Renal cortex interstitium (tissue), 15 donors: ENCODE measurements at places on chromosomes 16 and 17.
A peak's percentile ranks its signal among the peaks of the same experiment; 100 is the strongest.

GRCh38 chr16:19696328-19696727 lies 21.7 kb downstream of the KNOP1 start:
- DNase-seq = peak; percentile 23

GRCh38 chr16:83914091-83914710 lies 15.3 kb downstream of the MLYCD start:
- DNase-seq = no peak

DNA sequence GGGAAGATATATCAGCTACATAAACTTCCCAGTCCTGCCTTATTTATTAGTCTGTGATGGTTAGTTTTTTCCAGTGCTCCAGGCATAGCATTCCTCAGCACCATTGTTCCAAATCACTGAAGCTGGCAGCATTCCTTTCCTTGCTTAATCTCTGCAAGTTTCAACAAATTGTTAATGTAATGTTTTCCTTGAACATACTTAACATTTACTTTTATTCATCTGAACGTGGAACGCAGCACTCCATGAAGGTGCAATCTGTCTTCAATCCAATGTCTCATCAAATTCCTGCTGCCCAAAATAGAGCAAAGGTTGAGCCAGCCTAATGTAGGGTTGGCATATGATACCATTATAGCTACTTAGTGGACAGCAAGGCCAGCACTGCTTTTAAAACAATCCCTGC lies 441.1 kb upstream of the RBFOX1 start:
- DNase-seq = no peak

DNA sequence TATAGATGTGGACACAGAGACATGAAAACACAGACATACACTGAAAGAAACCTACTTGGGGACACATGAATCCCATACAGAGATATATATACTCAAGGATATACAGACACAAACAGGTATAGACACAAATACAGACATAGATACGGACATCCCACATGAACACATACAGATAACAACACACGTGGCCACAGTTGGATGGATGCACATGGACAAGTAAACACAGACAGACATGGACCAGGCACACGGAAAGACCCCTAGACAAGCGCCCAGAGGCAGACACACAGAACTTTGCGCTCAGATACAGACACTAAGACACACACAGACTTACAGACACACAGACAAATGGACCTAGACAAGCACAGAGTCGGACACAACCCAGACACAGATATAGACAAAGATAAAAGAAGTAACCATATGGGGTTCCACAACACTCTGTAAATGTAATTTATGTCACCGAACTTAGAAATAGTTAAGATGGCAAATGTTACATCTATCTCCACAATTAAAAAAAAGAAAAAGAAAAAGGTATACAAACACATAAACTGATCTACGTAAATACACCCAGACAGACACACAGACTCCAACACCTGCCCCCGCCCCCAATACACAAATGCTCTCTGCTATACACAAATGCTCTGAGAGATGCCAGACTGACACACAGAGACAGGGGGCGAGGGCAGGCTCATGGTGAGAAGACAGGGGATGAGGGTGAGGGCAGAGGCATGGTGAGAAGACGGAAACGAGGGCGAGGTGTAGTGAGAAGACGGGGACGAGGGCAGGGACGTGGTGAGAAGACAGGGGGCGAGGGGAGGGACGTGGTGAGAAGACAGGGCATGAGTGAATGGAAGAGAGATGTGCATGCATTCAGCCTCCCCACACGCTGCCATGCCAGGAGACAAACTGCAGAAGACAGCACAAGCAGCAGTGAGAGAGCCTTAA lies 118.3 kb downstream of the SMG6 start:
- no peak for DNase-seq

DNA sequence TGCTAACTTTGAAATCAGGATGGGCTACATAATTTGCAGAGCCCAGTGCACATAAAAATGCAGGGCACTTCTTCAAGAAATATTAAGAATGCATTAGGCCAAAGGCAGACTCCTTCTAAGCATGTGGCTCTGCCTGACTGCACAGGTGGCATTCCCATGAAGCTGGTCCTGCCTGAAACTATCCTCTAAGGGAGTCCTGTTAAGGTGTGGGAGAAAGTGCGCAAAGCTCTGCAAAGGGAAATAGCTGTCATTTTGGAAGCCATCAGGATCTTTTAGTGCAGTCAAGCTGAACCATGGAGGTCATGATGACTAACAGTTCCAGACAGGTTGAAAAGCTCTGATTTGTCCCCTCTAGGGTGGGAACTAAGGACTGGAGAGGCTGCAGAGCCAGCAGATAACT lies 41.9 kb upstream of the CRHR1 start:
- DNase-seq = no peak

DNA sequence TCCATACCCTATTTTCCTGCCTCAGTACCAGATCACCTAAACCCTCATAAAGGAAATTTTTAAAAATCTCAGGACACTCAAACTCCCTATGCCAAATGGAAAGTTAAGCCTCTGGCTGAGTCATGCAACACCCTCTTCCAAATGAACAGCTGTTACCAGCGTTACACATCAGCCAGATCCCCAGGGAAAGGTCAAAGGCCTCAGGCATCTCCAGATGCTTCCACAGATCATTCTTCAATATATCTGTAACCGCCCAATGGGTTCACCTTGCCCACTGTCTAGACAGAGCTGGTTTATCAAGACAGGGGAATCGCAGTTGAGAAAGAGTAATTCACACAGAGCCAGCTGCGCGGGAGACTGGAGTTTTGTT lies 29.1 kb upstream of the SHCBP1 start:
- no peak for DNase-seq

GRCh38 chr16:82093666-82094300 lies 58.7 kb downstream of the HSD17B2 start:
- no peak for DNase-seq

DNA sequence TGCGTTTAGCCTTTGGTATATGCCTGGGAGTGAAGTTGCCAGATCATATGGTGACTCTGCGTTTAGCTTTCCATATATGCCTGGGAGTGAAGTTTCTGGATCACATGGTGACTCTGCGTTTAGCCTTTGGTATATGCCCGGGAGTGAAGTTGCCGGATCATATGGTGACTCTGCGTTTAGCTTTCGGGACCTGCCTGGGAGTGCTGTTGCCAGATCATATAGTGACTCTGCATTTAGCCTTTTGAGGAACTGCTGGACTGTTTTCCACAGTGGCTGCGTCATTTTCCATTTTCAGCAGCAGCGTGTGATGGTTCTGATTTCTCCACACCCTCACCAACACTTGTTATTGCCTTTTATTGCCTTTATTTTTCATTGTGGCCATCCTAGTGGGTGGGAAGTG lies 73.0 kb downstream of the OR1D5 start:
- no peak for DNase-seq

DNA sequence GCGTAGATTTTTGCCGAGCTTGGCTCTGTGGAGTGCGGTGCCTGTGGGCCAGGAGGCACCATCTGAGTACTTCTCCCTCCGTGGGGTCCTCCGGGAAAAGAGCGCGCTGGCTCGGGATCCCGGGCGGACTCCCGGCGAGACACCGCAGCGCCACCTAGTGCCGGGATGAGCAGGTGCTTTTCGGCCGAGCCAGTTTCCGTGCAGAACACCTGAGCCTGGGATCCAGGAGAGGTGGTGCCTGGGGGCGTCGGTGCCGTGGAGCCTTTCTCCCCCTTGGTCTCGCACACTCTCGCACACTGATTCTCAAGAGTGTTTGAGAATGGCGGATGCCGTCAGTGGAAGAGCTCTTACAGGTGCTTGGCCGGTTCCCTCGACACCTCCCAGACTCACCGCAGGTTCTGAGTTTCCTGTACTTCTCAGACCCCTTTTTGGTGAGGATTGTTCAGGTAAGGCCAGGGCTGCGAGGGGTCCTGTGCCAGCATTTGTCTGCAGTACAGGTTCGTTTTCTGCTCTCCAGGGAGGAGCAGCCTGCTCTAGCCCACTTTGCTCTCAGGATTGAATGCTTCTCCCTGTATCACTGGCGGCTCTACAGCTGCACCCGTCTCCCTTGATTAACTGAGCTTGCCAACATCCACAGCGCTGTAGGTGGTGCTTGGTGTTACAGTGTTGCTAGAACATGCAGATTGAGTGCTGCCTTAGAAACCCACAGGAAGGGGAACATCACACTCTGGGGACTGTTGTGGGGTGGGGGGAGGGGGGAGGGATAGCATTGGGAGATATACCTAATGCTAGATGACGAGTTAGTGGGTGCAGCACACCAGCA lies 23.3 kb downstream of the TBCD start:
- no peak for DNase-seq

- no peak for DNase-seq
These were observed 590.5 kb downstream of the CDH11 start for GRCh38 chr16:64531401-64531800.

DNA sequence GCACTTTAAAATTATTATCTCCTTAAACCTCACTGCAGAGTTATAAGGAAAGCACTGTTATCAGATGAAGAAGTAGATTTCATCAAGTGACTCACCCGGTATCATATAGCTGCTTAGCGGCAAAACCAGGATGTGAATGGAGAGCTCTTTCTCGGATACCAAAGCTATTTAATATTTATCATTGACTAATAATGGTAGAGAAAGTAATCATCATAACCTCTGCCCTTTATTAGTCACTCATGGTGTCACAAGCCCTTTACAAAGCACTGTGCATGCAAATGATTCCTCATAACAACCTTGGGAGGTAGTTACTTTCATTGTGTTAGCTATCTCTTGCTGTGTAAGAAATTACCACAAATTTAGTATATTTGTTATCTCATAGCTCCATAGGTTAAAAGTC lies 592.9 kb downstream of the MAF start:
- DNase-seq = no peak

GRCh38 chr16:79843145-79843544 lies 242.6 kb upstream of the MAF start:
- no peak for DNase-seq

DNA sequence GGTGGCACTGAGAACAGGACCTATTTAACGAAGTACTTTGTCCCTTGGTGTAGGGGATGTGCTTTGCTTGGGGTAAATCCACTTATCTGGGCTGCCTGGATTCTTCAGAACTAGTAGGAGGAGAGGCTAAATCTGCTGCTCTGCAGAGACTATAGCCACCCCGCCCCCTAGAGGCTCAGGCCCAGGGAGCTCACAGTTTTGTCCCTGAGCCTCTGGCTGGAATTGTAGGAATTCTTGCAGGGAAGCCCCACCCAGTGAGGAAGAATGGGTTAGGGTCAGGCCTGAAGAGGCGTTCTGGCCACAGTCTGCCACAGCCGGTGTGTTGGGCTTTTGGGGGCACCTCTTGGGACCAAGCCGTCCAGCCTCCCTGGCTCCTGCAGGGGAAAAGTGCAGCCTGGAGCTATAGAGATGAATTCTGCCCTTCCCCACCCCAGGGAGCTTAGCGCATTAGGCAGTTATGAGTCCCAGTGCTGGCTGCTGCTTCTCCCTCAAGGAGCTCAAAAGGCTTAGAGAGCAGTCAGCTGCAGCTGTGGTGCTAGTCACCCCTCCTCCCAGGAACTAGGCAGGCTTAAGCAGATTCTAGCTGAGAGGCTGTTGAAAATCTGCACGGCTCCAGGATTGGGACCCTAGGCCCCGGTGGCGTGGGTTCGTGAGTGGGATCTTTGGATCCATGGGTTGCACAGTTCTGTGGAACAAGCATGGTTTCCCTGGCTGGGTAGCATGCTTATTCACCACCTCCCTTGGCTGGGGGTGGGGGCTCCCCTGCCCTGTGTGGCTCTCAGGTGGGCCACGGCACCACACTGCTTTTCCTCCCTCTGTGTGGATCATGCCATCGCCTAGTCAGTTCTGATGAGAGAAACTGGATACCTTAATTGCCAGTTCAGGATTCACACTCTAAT lies 237.4 kb upstream of the TOM1L1 start:
- DNase-seq = no peak

- no peak for DNase-seq
These were observed 528.2 kb upstream of the RBFOX1 start for GRCh38 chr16:6804461-6804860.

- DNase-seq = no peak
These were observed 142.0 kb upstream of the RCVRN start for GRCh38 chr17:10046786-10047785.

DNA sequence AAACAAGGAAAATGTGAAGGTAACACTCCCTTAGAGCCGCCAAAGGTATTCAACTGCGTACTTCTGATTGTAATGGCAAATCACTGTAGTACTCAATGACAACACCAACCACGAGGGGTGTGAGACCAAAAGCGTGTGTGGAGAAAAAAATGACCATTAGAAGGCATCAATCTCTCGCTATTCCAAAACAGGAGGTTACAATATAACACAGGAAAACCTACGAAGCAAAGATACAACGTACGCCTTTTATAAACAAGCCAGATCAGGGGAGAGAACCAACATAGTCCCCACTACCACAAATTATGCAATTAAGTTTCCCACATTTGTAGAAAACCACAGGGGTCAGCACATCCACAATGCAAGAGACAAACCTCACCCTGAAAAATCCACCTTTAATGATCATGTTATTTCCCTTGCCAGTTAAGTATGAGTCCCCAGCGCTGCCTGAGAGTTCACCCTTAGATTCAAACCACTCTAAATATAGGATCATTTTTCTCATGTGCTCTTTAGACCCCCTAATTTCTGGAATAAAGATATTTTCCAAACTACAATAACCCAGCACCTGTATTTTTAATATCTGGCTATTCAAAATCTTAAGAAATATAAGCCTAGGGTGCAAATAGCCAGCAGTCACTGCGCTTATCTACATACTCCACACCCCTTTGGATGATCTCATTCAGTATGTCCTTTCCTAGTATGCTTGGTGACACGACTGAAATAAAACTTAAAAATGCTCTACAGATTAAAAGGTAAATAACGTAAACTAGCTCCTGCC lies 12.4 kb downstream of the TEX14 start:
- DNase-seq = no peak

- peak; percentile 14 for DNase-seq
These were observed 70.6 kb upstream of the CLEC3A start for GRCh38 chr16:77951788-77952187.

DNA sequence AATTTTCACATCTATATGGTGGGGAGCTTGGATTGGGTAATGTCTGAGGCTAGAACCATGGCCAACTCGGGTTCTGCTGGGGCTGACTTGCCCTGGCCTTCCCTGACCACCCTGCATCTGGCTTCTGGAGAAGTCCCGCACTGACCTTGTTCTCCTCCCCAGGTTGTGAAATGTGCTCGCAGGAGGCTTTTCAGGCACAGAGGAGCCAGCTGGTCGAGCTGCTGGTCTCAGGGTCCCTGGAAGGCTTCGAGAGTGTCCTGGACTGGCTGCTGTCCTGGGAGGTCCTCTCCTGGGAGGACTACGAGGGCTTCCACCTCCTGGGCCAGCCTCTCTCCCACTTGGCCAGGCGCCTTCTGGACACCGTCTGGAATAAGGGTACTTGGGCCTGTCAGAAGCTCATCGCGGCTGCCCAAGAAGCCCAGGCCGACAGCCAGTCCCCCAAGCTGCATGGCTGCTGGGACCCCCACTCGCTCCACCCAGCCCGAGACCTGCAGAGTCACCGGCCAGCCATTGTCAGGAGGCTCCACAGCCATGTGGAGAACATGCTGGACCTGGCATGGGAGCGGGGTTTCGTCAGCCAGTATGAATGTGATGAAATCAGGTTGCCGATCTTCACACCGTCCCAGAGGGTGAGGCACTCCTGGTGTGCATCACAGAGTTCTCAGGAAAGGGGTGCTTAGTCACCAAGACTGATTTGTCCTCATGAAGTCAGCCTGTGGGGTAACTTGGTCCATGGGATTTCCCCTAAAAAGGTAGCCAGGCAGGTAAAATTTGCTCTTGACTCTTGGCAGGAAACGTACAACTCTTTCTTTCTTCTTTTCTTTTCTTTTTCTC lies 6.1 kb downstream of the NOD2 start:
- DNase-seq = no peak
